ENCODE measurements at places on chromosomes 1 and 21. TPM values are rescaled to one million over a fixed set of nuclear protein-coding genes. Genes with fewer than 3 reads are reported as not detected.

Gene HMGN1
- total RNA-seq, result 226 TPM

Gene HOOK1
- under 0.01 TPM for total RNA-seq

Gene UBASH3A
- total RNA-seq, result not detected

Gene OR6K3
- 0.19 TPM for total RNA-seq

Gene EXO1
- 11.9 TPM for total RNA-seq

Gene TNFRSF4
- 3.6 TPM for total RNA-seq

Gene IFI16
- 150 TPM for total RNA-seq

Gene ELF3
- 0.10 TPM for total RNA-seq

Gene TMEM222
- 41.2 TPM for total RNA-seq

Gene KIF21B
- 4.6 TPM for total RNA-seq

Gene LCE2C
- not detected for total RNA-seq

Gene PERM1
- not detected for total RNA-seq

Gene IVL
- total RNA-seq, result not detected

Gene GPR3
- 0.98 TPM for total RNA-seq

Gene C1orf141
- not detected for total RNA-seq

Gene GPX7
- total RNA-seq, result 20.8 TPM

Gene SLC19A1
- 18.8 TPM for total RNA-seq

Gene RAB42
- 0.98 TPM for total RNA-seq

Gene OR2T11
- not detected for total RNA-seq

Gene NIPAL3
- total RNA-seq, result 14.2 TPM

Gene DLGAP3
- not detected for total RNA-seq

Gene IQGAP3
- 19.6 TPM for total RNA-seq

Gene LRRC3
- 3.2 TPM for total RNA-seq

Gene OR2L2
- under 0.01 TPM for total RNA-seq

Gene GUCA2B
- not detected for total RNA-seq

Gene EPS8L3
- under 0.01 TPM for total RNA-seq

Gene MAN1C1
- total RNA-seq, result 6.2 TPM

Gene DUSP12
- 20.9 TPM for total RNA-seq

Gene SYDE2
- 7.6 TPM for total RNA-seq

Data from vein endothelial cell (primary cell).